ENCODE measurements at places on chromosomes 2 and 18.
A peak's percentile ranks its signal among the peaks of the same experiment; 100 is the strongest.

DNA sequence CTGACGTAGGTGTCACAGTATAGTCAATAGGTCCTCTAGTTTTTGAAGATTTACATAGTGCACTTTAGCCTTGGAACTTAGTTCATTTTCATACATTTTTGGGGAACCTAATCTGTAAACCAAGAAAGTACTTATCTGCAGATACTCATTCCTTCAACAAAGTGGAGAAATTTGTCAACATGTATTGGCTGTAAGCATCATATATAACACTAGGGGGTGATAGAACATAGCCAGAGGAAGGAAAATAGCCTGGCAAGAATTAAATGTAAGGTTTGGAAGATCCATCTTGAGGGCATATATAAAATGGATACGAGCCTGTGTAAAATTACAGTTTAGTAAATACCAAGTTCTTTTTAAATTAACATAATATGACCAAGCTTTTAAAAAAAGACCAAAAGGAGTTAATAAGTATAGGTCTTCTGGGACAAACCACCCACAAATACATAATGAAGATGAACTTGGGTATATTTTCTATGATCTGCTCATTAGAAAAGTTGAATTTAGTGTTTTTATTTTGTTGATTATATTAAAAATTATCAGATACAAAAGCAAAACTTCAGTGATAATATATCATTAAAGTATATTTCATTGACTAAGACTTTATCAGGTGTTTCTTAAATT lies 18.2 kb downstream of the RPL37A start:
- peak; percentile 57 for DNase-seq

GRCh38 chr2:100119235-100119634 lies 23.2 kb downstream of the AFF3 start:
- no peak for DNase-seq

GRCh38 chr18:44988821-44989587 lies 308.3 kb downstream of the SETBP1 start:
- DNase-seq = no peak

DNA sequence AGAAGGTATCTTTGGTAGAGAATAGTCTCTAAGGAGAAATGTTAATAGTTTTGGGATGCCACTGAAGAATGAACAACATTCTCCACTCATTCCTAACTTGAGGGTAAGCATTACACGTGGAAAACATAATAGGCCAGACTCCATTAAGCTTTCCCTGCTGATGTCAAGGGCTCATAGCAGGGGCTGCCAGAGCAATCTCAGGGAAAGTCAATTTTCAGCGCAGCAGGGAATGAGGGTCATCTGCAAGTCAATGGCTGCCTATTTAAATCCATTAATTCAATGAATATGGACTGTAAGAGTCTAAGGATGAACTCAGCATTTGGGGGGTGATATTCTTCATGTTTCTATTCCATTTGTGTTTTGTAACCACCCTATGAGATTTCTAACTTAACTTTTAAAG lies 144.2 kb upstream of the ARL4C start:
- DNase-seq = no peak

DNA sequence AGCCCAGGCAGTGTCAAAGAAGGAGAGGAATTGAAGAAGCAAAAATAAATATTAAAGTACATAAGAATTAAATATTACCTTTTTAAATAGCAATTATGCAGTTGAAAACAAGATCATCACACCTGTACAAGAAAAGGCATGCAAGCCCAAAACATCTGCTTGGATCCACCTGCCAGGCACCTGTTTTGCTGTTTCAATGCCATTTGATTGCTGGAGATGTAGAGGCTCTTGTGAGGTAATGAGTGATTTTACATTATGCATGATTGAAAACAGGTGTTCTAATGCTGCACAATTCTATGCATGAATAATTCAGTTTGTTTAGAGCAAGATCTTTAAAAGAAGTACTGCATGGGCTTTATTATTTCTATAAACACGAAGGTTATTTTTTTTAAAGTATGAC lies 700.6 kb upstream of the ZEB2 start:
- DNase-seq = no peak

DNA sequence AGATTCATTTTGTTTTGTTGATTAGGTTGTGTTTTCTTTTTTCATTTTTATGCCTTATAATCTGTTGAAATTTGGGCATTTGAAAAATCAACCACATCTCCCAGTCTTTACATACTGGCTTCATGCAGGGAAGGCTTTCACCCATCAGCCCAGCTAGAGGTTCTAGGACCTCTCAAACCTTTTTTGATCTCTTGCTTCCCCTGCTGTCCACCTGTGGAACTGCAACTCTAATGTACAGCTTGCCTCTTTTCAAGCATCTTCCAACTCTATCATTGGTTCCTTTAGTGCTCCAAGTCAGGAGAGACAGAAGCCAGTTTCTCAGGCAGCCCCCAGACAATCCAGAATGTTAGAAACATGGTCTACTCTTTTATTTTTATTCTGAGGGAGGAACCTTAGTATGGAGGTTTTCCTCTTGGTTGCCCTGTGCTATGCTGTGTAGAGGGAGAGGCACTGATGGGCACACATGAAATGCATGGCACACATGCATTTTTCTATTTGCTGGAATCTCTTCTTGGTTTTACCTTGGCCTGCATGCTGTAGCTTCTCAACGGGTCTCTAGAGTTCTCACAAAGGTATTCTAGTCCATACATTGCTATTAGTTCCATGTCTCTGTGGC lies 107.2 kb upstream of the L3MBTL4 start:
- DNase-seq = no peak

DNA sequence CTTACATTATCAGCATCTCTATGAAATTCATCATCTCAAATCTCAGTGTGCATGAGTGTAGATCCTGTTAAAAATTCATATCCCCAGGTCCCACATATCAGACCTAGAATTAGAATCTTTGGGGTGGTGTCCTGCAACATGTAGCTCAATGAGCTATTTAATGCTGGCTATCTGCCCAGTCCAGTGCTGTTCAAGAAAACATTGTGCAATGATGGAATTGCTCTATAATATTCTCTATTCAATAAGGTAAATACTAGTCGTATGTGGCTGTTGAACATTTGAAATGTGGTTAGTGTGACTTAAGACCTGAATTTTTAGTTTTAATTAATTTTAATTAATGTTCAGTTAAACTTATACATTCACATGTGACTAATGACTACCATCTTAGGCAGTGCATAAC lies 127.4 kb downstream of the NOL4 start:
- DNase-seq = no peak

- no peak for DNase-seq
Measured at GRCh38 chr2:133421516-133422324, 146.5 kb downstream of the NCKAP5 start.

- DNase-seq = no peak
Measured at GRCh38 chr18:25146512-25146910, 205.5 kb downstream of the ZNF521 start.

DNA sequence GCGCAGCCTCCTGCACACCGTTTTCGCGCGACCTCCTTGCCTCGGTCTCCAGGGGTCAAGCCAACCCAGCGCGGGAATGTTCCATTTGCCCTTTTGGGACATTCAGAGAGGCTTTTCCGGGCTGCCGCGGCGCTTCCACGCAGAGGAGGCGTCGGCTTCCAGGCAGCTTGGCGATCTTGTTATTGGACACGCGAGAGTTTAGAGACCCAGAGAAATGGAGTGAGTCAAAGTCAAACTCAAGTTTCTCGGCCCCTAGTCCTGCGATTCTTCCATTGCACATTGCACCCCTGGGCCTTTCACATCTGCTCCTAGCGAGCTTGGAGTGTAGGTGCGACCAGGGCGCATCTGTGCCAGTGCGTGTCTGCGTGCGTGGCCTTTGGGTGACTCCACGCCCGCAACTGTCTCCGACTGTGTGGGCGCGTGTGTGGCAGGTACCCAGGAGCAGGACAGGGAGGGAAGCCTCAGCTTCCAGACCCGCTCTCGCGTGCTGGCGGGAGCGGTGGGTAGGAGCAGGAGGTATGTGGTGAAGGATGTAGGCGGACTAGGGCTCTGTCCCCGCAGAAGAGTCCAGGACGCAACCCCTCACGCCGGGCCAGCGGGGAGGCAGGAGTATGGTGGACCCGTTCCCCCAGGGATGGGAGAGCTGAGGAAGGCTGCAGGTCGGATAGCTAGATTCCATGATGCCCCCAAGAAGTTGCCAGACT lies 13.5 kb downstream of the SIX3 start:
- no peak for DNase-seq

GRCh38 chr2:12960671-12961070 lies 243.9 kb downstream of the TRIB2 start:
- DNase-seq = no peak

GRCh38 chr2:159053161-159054031 lies 85.0 kb downstream of the TANC1 start:
- DNase-seq = no peak

DNA sequence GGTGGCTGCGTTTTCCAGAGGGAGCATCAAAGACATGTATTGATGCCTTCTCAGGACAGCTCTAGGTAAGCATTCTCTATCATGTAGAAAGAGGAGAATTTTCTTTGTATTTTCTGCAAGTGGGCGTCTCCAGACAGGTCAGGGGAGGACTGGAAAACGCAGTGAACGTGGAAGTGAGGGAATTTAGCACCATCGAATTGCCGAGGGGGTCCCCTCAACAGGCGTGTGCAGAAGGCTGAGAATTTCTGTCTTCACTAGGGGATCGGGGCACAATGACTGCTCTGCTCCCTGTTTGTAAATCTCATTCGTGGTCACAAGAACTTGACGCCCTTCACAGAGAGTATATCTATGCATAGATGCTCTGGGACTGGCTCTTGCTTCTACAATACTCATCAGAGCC lies 5.0 kb upstream of the NTSR2 start:
- no peak for DNase-seq

- no peak for DNase-seq
Measured at GRCh38 chr2:24919037-24919505, 966 bp downstream of the ADCY3 start.

- DNase-seq = no peak
Measured at GRCh38 chr2:179954026-179954425, 53.1 kb downstream of the CWC22 start.

- DNase-seq = no peak
Measured at GRCh38 chr2:237581751-237582746, 8.5 kb downstream of the RAB17 start.

- DNase-seq = no peak
Measured at GRCh38 chr2:149001496-149001895, 37.0 kb upstream of the LYPD6B start.

- DNase-seq = no peak
Measured at GRCh38 chr18:9106800-9107584, 4.5 kb downstream of the NDUFV2 start.

- no peak for DNase-seq
Measured at GRCh38 chr18:24003903-24004640, 10.5 kb upstream of the TTC39C start.

- no peak for DNase-seq
Measured at GRCh38 chr2:59761966-59762365, 791.5 kb downstream of the BCL11A start.

GRCh38 chr2:95352310-95353054 lies 50.0 kb upstream of the FAHD2A start:
- DNase-seq = no peak

- no peak for DNase-seq
Measured at GRCh38 chr2:56369316-56369715, 185.5 kb downstream of the CCDC85A start.

GRCh38 chr2:124913868-124914267 lies 888.8 kb downstream of the CNTNAP5 start:
- no peak for DNase-seq

- no peak for DNase-seq
Measured at GRCh38 chr2:205407984-205408383, 274.3 kb upstream of the NRP2 start.

GRCh38 chr2:121527009-121527682 lies 3.5 kb upstream of the RNU4ATAC start:
- DNase-seq = no peak

DNA sequence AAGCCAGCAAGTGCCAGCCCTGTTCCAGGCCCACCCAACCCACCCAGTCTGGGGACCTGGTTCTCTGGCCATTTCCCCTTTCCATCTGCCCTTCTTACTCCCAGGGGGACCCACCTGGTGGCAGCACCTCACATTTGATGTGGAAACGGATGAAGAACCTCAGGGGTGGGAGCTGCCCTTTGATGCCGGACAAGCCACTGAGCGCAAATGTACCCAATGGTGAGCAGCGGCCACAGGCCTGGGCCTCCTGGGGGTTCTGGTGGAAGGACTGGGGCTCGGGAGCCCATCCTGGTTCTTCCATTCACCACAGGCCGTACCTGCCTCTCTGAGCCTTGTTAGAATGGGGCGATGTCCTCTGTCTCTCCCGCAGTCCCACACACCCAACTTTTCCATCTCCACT lies 84.7 kb downstream of the EPAS1 start:
- DNase-seq = no peak

GRCh38 chr2:218298314-218298875 lies 6.1 kb upstream of the TMBIM1 start:
- no peak for DNase-seq

DNA sequence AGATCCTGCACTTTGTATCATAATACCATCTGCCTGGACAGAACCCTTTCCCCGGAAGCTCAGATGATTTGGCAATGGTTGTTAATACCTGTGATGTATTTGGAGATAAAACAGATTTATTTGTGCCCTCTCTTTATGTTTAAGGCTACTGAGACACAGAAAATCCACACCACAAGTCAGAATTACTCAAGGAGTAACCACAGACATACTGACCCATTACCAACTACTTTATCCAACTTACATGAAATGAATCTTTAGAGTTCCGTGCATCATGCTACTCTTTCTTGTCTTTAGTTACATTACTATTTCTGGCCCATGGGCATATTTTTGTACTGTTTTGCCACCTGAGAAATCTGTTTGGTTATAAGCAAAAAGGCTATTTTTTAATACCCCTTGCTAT lies 384.0 kb downstream of the STK39 start:
- no peak for DNase-seq

DNA sequence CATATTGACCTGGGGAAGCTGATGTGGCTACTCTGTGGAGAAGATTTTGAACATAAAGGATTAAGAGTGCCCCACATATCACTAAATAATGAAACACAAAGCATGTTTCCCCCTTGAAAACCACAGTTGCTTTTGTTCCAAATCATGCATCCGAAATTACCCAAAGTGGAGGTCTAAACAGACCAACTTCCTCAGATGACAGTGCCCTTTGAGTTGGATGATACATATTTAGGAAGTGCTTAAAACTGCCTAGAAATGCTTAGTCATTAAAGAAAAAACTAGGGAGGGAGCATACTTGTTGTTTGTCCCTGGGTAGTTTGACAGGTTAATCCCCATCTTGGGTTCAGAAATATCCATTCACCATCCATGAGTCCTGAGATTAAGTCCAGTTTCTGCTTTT lies 1070.3 kb downstream of the SUCLG1 start:
- DNase-seq = no peak

DNA sequence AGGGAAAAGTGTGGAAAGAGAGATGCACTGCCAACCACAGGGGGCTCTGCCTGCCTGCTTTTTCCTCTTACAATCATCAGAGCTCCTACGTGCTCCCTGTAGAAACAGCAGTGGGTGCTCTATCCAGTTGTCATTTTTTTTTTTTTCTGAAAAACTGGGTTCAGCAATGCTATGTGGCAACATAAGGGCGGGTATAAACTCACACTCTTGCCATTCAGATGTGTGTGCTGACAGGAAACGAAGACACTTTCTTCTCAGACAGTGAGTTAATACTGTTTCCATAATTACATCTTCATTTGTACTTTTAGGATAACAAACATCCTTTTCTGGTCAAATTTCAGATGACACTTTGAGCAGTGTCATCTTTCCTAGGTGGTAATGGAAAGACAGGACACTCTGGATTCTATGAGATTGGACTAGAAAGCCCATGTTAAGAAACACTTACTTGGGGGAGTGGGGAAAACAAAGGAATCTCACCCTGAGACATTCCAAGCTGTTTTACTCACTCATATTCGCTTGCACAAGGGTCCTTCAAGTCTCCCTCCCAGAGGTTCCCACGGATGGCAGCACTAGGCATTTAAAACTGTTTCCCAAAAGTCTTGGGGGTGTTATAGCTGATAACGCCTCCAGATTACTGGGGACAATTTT lies 41.3 kb downstream of the CCDC93 start:
- no peak for DNase-seq
